HepG2 (cell line): ENCODE measurements at places on chromosomes 4 and X. TPM values are rescaled to one million over a fixed set of nuclear protein-coding genes. Genes with fewer than 3 reads are reported as not detected.

Gene ASIC5
- not detected in 2 replicates for total RNA-seq

Gene METTL14
- 44.9 and 68.5 TPM in 2 replicates for total RNA-seq

Gene MAGEB6B
- total RNA-seq: not detected in 2 replicates

Gene WFS1
- total RNA-seq: 19.8 and 39.1 TPM in 2 replicates

Gene HSFX3
- total RNA-seq: not detected in 2 replicates

Gene STOX2
- 0.04 and 0.15 TPM in 2 replicates for total RNA-seq
